ENCODE measurements at places on chromosomes 1 and 21.

DNA sequence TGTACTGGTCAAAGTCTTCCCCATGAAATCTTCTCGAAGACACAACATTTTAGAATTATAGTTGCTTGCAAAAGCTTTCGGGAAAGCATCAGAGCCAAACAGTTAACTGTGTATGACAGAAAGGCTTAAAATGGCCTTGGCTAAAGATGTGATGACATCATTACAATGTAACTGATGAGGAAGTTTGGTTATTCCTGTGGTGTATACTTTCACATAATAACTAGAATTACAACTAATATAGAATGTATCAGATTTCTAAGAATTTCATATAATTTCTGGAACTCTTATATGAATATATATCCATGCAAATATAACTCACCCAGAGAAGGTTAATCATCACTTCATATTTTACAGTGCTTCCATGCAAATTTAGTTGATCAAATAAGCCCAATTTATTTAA, 8.4 kb downstream of the TP73 start:
- DNase-seq, result no peak

DNA sequence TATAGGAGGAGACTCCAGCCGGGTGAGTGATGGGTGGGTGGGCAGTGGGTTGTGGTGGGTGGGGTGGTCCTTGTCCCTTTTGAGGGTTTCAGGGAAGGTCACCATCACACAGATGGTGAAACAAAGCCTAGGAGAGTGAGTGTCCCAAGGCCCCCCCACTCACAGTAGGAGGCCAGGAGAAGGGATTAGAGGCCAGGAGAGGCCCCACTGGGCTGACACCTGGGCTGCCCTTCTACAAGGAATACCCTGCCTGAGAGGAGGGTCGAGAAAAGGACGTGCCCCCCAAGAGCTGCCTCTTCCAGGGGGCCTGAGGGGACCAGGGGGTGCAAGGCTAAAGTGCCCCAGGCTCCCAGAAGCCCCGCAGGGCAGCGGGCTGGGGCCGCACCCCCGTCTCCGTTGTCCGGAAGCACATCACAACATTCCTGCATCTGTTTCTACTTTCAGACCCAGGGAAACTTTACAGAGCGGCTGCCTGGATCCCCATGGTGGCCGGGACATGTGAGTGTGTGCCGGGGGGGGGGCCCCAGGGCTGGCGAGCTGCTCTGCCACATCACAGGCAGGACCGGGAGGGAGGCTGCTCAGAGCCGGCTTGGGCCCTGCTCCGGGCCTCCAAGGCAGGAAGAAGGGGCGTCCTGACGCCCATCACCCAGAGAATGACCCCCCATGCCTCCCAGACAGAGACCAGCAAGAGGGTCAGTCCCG, 68.2 kb downstream of the ARHGEF16 start:
- no peak for DNase-seq

DNA sequence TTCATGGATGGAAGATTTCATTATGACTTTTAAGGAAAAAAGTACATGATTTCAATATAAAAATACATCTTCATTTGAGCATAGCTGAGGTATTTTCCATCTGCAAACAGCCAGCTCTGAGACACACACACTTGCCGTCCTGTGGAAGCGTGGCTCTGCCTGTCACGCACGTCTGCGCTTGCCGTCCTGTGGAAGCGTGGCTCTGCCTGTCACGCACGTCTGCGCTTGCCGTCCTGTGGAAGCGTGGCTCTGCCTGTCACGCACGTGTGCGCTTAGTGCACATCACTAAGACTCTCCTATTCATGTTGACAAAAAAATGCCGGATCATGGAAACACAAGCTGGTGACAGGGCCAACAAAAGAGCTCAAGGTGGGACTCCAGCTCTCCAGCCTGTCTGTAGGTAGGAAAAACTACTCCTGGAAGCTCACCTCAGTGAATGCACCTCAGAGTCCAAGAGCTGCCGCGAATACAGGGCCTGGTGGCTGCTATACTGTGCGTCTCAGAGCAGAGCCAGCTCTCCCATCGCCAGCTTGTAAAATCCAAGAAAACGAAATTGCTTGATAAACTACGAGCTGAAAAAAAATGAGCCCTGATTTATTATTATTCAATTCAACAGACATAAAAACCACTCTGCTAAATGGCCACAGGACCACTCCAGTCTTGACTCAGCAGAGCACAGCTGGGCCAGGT, 69.3 kb downstream of the SLC37A1 start:
- no peak for DNase-seq

GRCh38 chr1:204791453-204792353, 79.0 kb upstream of the NFASC start:
- DNase-seq, result peak; percentile 70

GRCh38 chr1:220113136-220113695, 19.3 kb downstream of the IARS2 start:
- DNase-seq, result no peak

DNA sequence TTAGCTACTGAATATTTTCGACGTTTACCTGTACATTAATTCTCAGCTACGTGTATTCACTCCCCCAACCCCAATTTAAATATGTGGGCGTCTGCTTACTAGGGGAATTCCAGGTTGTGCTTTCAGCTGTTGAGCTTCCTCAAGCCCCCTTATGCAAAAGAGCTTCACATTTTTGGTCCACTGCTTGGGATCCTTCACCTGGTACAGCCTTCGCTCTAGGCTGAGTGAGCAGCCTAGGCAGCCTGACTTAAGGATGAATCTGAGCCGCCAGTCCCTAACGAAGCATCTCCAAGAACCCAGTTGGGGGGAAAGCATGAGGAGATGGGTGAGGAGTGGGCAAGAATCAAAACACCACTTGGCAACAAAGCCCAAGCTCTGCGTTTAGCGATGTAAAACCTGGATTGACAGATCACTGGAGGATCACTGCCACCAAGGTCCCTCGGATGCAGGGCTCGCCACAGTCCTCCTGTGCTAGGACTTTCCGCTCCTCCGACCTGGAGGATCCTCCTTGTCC, 674 bp downstream of the BCL10 start:
- DNase-seq, result no peak

- DNase-seq, result no peak
These were observed 52.9 kb upstream of the SSBP3 start for GRCh38 chr1:54459140-54459539.

- no peak for DNase-seq
These were observed 1392.9 kb downstream of the BRINP3 start for GRCh38 chr1:189084811-189085210.

- no peak for DNase-seq
These were observed 30.5 kb upstream of the WDTC1 start for GRCh38 chr1:27203946-27204345.

GRCh38 chr1:218848009-218848408, 325.7 kb upstream of the LYPLAL1 start:
- no peak for DNase-seq

- no peak for DNase-seq
These were observed 805 bp downstream of the ZNHIT6 start for GRCh38 chr1:85707267-85707989.

GRCh38 chr1:228938537-228938901, 203.2 kb downstream of the RHOU start:
- peak; percentile 10 for DNase-seq

GRCh38 chr1:37147392-37147831, 113.1 kb upstream of the GRIK3 start:
- DNase-seq, result no peak

GRCh38 chr1:24545662-24546061, 10.2 kb upstream of the NCMAP start:
- no peak for DNase-seq

- no peak for DNase-seq
These were observed 19.8 kb downstream of the ZBTB17 start for GRCh38 chr1:15956150-15956549.

- DNase-seq, result no peak
These were observed 145.5 kb upstream of the IRF2BP2 start for GRCh38 chr1:234755449-234755863.

- no peak for DNase-seq
These were observed 50.7 kb upstream of the ID3 start for GRCh38 chr1:23609971-23610370.

- DNase-seq, result no peak
These were observed 493 bp downstream of the DISC1 start for GRCh38 chr1:231626951-231627614.

GRCh38 chr1:212529211-212529741, 79.3 kb upstream of the ATF3 start:
- DNase-seq, result no peak

DNA sequence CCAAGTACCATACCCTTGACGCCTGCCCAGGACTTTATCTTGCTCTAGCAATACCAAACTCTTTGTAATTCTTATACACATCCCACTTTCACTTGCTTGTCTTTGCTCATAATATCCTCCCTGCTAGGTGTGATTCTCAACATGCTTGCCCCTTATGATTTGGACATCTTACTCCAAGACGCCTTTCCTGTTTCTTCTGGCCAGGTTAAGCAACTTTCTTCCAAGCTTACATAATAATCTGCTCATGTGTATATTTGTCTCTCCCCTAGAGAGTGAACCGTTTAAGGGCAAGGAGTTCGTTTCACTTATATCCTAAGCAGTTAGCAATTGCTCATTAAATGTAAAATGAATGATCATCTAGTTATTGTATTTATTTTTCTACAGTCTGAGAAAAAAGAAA, 21.8 kb downstream of the CRYZL1 start:
- no peak for DNase-seq

DNA sequence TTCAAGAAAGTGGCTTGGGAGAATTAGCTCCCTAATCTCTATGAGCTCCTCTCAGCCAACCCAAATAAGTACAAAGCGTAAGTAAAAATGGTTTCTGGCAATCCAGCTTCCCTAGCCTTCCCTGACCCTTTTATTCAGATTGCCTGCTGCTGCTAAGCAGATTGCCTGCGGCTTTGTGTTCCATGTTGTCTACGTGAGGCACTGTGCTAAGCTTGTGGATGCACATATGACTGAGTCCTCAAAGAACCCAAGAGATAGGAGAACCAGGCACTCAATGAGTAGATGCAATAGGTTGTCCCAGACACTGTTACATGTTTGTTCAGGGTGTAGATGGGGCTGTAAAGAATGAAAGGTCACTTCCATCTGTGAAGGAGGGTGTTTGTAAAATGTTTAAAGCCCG, 6.3 kb upstream of the OSBPL9 start:
- DNase-seq, result no peak

GRCh38 chr1:234607109-234608024, 2.6 kb downstream of the IRF2BP2 start:
- no peak for DNase-seq

- no peak for DNase-seq
These were observed 168.1 kb downstream of the AMY1C start for GRCh38 chr1:103917795-103918194.

DNA sequence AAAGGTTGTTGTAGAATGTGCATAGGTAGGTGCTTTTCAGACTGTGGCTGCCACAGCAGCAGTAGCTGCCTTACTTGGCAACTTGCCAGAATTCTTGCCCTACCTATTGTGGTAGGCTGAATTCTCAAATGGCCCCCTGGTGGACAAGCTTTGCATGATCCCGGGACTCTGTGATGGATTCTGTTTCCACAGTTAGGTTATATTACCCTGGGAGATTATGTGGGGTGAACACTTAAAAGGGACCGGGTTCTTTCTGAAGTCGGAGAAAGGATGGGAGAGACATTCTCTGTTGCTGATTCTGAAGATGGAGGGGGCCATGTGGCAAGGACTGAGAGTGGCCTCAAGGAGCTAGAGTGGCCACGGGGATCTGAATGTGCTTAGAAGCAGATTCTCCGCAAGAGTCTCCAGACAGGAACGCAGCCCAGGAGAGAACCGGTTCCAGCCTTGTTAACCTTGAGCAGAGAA, 32.1 kb upstream of the KCNE1 start:
- no peak for DNase-seq

GRCh38 chr1:160006312-160006940, 25.4 kb downstream of the PIGM start:
- peak; percentile 54 for DNase-seq

DNA sequence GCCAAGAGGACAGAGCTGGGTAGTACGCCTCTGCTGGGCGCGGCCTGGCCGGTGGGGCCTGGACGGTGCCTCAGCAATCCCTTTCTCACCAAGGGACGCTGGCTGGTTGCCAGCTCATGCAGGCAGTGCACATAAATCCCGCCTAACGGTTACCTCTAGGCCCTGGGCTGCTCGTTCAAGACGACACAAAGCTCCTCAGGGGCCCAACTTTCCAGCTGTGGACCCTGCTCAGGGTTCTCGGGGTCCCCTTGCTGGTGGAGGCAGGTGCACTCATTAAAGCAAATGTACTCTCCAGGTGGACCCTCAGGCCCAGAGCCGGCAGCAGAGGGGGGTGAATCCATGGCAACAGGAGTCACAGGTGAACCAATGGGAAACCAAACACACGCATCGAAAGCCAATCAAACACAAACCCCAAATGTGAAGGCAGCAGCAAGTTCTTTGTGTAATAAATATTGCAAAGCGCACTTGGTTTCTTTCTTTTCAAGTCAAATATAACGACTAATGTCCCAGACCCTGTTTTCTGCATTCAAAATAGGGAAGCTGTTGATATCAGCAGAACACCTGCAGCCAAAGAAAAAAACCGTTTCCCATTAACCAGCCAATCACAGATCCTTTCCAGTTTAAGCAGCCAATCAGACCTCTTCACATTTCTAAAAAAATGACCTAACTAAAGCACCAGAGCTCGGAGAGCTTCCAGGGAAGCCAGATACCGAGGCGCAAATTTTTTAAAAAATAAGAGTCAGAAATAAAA, 26.1 kb upstream of the CLSTN1 start:
- DNase-seq, result no peak

GRCh38 chr1:43227143-43227764, 42.5 kb upstream of the TMEM125 start:
- DNase-seq, result peak; percentile 85

- DNase-seq, result no peak
These were observed 15.9 kb downstream of the LRRC8B start for GRCh38 chr1:89540406-89540970.

DNA sequence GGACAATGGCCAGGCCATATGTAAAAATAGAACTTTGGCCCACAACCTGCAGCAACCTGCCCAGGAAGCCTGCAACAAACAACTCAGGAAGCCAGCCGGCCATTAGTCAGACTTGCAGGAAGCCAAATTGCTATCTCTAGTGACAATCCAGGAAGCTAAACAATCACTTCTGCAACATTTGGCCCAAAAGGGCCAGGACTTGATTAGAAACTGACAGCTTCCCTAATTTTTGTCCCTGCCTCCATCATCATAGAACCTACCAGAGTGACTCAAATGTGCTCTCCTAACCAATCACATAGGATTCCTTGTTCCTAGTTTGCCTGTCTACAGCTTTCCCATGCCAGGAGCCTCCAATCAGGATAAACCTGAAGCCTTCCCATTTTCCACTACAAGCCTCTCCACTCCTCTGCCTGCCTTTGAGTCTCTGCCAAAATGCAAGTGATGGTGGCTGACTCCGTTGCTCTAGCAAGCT, 639.3 kb downstream of the PTPRU start:
- no peak for DNase-seq

Measured in activated naive CD4-positive, alpha-beta T cell (primary cell).